ENCODE measurements at places on chromosomes 6 and 20. TPM values are rescaled to one million over a fixed set of nuclear protein-coding genes. Genes with fewer than 3 reads are reported as not detected.

- peak; percentile 83 for DNase-seq
These were observed 8.1 kb downstream of the LYRM2 start for GRCh38 chr6:89630488-89630887.

OLIG3 gene
- not detected for total RNA-seq

BEND6 gene
- total RNA-seq, result 0.35 TPM

CST5 gene
- total RNA-seq, result not detected

- no peak for DNase-seq
These were observed 87.7 kb upstream of the HMGCLL1 start for GRCh38 chr6:55666606-55667225.

C6orf15 gene
- total RNA-seq, result not detected

DNA sequence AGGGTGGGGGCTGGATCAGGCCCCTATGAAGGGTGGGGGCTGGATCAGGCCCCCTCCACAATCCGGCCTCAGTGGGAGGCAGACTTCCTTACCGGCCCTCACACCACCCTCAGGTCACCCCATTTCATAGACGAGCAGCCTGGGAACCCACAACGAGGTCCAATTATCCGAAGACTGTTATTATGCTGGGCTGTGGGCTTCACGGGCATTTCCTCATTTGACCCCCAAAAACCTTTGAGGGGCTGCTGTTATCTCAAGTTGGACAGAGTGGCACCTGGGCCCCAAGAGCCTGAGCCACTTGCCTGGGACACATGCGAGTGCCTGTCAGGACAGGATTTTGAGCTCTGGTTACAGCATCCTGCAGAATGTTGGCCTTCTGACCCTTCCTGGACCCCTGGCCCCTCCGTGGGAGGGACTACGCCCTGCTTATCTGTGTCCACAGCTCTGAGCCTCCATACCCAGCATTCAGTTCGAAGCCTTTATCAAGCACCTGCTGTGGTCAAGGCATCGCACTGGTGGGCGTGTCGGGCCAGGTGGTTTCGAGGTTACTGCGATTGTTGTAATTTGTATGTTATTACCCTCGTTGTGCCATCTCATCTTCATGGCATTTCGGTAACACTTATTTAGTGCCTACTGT is 34.5 kb upstream of the PCMTD2 start:
- DNase-seq, result no peak

GRCh38 chr6:166691746-166692145 is 64.7 kb upstream of the RPS6KA2 start:
- no peak for DNase-seq

GRCh38 chr6:65399355-65400084 is 307.5 kb downstream of the EYS start:
- DNase-seq, result no peak

TPX2 gene
- total RNA-seq, result 0.72 TPM

DNA sequence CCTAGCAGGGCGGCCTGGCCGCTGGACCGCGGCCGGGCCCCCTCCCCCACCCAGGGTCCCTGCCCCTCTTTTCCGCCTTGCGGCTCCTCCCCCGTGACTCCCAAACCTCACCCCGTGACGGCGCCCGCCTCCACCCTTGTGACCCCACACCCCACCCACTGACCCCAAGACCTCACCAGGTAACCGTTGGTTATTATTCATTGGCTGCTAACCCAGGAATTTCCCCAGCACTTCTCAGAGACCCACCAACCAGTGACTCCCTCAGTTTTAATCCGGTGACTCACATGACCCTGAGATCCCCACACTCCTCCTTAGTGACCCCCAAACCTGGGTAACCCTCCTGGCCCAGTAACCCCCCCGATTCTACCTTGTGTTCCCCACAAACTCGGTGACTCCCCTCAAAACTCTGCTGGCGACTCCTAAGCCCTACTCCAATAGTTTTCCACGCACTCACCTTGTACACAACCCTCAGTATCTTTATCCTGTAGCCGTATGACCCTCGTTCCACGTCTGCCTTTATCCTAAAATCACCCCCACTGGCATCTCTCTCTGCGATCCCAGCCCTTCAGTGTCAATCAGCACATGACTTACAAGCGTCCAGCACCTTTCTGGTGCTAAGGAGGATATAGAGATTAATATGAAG is 534 bp downstream of the ZNF76 start:
- peak; percentile 85 for DNase-seq

PRICKLE4 gene
- 3.8 TPM for total RNA-seq

PDCD2 gene
- 28.7 TPM for total RNA-seq

CLDN20 gene
- total RNA-seq, result not detected

FAM83C gene
- total RNA-seq, result not detected

CEP250 gene
- total RNA-seq, result 17.7 TPM

DNA sequence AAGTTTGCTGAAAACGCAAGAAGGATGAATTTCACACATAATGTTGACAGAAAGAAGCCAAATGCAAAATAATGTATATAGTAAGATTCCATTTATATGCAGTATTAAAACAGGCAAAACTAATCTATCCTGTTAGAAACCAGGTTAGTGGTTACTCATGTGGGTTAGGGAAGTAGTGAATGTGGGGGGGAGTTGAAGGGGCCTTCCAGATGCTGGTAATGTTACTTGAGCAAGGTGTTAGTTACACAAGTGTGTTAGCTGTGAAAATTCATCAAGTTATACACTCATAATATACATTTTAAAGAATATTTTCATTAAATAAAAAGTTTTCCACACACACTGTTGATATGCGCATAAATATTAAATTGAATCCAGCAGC is 29.8 kb downstream of the USP45 start:
- DNase-seq, result no peak
